ENCODE measurements at places on chromosomes 7 and 10. TPM values are rescaled to one million over a fixed set of nuclear protein-coding genes. Genes with fewer than 3 reads are reported as not detected.

DNA sequence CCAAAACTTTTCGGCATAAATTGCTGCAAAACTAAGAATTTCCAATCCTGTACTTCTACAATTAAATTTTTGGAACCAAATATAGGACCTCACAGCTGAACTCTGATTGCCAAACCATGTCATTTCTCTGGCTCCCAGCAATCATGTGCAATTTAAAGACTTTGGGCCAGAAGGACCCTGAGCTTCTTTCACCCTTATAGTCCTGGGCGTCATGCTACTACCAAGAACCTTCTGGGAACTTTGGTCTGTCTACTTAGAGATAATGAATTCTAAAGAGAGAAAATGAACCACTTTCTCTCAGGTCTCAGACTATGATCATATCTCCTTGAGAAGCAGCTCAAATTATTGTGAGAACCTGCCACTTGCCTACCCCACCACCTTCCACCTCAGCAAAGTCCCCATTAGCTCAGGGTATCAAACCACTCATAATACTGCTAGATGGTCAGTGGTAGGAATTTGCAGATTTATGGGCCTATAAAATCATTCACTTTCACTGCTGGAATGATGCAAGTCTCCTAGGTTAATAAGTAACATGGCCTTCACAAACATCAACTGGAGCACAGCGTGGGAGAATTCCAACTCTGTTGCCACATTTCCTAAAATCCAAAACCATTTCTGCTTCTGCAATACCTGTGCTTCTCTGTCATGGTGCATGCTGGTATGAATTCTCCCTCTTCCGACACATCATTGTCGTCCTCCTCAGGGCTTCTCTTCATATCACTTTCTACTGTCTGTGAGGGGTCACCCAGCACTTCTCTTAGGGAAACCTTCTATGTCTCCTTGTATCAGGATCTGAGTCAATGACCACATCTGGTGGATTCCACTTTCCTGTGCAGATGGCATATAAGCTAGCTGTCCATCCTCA is 6.6 kb upstream of the WDR91 start:
- DNase-seq = no peak

DNA sequence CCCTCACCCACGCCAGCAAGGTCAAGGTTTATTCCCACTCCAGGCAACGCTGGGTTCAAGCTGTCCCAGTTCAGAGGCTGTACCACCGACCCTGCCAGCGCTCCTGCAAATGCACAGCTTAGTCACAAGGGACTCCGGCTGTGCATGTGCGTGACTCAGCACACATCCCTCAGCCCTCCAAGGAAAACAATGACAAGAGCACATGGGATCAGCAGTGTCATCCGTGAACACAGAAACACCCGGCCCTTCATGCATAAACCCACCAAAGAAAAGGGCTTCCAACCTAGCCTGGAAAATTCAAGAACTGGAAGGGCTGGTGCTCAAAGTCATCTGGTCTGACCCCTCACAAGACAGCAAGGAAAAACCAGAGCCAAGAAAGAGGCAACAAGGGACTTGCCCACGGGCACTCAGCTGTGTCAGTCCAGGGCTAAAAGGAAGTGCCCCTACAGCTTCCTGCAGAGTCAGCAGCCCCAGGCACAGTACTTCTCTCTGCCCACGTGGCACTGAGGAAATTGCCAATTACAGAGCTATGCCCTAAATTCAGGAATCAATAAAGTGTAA is 106.1 kb downstream of the KCNMA1 start:
- no peak for DNase-seq

The SOSTDC1 gene
- total RNA-seq = not detected

DNA sequence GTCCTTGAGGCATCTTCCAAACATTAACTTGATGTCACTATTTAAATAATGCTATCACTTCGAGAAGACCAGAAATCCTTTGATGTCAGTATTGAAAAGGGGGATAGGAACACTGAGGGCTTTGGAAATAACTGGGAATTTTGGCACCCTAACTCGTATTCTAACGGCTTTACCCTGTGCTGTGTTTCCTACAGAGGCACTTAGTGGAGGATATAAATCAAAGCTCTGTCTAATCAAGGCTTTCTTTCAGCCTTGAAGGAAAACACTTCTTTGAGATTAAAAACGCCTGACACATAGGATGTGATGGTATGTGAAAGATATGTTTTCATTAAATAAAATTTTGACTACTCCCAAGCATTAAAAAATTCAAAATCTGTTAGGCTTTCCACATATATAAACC is 62.3 kb downstream of the CREB5 start:
- no peak for DNase-seq

DNA sequence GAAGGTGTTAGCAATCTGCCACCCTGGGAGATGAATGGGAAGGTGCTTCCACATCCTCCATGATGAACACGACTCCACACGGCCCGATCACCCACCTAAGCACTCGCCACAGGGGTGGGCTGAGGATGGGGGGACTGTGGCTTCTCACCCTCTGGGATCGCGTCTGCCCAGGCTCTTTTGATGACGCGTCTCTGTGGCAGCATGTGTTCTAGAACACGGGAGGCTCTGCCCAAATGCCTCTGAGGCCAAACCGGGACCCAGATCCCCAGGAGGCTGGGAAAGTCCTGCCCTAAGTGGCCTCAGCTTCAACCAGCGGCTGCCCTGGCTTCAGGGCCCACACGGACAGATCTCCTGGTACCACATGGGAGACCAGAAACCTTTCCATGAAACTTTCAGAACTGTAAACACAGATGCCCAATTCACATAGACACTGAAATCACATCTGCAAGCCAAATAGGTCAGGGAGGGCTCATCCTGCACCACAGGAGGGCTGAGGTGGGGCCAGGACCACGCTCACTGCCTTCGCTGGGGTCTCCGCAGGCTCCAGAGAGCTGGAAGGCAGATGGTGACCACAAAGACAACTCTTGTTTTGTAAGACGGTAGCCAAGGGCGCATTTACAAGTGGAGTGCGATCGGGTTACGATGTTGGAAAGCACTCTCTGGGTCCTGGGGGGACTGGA is 200.6 kb downstream of the PTPRN2 start:
- DNase-seq = no peak

DNA sequence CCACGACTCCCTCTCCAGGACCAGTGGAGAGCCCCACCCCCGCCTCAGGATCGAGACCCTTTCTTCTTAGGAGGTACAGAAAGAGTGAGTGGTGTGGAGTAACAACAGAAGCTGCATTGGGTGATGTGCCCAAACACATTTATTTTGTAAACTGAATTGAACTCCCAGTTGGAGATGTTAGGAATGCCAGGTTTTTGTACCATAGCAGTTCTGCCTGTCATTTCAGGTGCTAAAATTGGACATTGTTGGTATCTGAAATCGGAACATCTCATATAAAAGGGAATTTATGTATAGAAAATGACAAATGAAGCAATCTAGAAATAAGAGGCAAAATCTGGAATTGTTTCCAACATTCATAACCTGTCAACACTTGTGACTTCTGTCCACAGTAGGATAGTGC is 74.7 kb downstream of the SHH start:
- no peak for DNase-seq

The OGA gene
- total RNA-seq = 122 TPM

GRCh38 chr10:79055100-79055782 is 13.5 kb upstream of the ZMIZ1 start:
- no peak for DNase-seq

The CFTR gene
- not detected for total RNA-seq

The PRSS1 gene
- not detected for total RNA-seq

GRCh38 chr7:6407434-6407833 is 40.3 kb downstream of the DAGLB start:
- no peak for DNase-seq

DNA sequence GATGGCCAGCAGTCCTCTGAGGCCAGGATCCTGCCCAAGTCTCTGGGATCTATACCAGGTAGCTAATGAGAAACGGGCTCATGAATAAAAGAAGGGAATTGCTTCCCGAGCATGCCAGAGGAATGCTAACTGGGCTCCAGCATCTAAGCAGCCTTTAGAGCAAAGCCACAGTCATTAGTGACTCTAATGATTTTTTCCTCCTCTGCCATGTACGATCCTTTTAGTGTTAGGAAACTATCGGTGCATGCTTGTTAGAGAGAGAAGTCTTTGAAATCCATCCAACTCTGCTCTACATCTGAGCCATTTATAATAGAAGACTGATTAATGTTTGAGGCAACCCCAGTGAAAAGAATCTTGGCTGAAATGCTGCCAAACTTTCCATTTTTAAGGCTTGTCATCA is 124.9 kb upstream of the TCERG1L start:
- DNase-seq = no peak

DNA sequence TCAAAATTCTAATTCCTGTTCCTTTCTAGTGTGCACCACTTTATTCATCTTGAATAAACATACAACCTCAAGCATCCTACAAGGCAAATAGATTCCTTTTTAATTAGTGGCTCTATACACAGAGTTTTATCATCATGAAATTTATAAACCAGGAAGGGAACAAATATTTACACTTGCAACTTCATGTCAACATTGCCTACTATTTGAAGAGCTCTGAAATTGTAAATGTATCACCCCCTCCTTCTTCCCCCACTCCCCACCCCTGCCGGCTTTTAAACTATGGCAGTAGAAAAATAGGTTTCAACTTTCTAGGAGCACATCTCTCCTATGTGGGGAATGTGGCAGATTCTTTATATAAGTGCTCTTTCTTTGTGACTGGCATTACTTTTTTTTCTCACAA is 49.6 kb downstream of the KAT6B start:
- DNase-seq = no peak

The ABCB1 gene
- 1.9 TPM for total RNA-seq

GRCh38 chr10:58723966-58724365 is 211.3 kb downstream of the BICC1 start:
- no peak for DNase-seq

- DNase-seq = no peak
Observed at GRCh38 chr10:86793696-86794095, 37.3 kb downstream of the BMPR1A start.

GRCh38 chr7:139776486-139777132 is 1.2 kb downstream of the HIPK2 start:
- DNase-seq = peak; percentile 18

DNA sequence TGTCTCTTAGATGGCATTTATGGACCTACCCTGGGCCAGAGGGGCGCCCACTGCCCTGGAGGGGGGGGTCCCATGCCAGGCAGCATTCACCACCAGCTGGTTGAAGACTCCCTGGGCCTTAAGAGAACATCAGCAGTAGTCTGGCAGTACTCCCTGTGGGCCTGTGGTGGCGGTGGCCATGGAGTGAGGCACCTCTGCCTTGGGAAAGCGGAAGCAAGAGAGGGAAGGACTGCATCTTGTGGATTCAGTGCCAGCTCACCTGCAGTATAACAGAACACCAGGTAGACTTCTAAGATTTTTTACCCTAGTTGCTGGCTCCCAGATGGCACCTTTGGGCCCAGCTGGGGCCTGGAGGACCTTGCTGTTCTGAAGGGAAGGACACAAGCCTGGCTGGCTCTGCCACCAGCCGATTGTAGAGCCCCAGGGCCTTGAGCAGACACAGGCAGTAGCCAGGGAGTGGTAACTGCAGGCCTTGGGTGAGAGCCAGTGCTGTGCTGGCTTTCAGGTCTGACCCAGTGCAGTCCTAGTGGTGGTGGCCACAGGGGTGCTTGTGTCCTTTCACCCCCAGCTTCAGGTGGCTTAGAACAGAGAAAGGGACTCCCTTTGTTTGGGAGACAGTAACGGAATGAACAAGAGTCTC is 15.8 kb downstream of the PLAC9 start:
- no peak for DNase-seq

- DNase-seq = no peak
Observed at GRCh38 chr7:47045207-47046051, 536.5 kb downstream of the TNS3 start.

The MMD2 gene
- not detected for total RNA-seq

GRCh38 chr7:80151274-80151665 is 16.6 kb downstream of the GNAI1 start:
- no peak for DNase-seq

The NRAP gene
- not detected for total RNA-seq

- DNase-seq = no peak
Observed at GRCh38 chr7:44117801-44118429, 5.4 kb downstream of the POLD2 start.

DNA sequence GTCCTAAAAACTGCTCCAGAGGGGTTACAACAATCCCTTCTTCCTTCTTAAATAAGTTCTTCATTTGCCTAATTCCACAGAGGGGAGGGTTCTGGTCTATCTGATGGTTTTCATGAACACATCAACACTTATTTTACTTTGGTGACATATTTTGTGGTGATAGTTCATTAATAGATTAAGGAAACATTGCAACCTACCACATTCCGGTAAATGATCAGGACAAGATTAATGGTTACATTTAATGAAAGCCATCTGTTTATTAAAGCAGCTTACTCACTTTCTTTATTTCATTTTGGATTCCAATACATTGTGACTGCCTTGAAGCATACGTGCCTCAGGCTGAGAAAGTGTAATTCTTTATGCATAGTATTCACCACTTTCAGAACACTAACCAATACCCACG is 101.0 kb downstream of the SKIDA1 start:
- DNase-seq = no peak

The CLCN1 gene
- not detected for total RNA-seq

- DNase-seq = no peak
Observed at GRCh38 chr10:110837418-110838171, 34.1 kb upstream of the PDCD4 start.

The HMX2 gene
- not detected for total RNA-seq

DNA sequence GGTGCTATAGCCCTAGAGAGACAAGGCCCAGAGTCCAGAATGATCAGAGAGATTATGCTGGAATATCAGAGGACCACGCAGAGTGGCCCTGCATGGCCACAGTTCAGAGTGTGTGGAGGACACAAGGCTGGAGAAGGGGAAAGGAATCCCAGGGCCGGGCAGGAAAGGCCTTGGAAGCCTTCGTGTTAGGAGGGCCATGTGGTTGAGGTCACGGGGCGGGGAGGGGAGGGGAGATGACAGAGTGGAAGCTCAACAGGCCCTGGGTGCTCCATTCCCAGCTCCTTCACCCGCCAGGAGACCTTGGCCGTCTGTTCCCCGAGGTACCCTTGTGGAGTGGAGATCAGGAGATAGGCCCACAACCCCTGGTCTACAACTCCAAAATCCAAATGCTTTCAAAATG is 13.2 kb upstream of the EN2 start:
- no peak for DNase-seq

- DNase-seq = no peak
Observed at GRCh38 chr7:25803117-25803887, 348.7 kb upstream of the NFE2L3 start.

DNA sequence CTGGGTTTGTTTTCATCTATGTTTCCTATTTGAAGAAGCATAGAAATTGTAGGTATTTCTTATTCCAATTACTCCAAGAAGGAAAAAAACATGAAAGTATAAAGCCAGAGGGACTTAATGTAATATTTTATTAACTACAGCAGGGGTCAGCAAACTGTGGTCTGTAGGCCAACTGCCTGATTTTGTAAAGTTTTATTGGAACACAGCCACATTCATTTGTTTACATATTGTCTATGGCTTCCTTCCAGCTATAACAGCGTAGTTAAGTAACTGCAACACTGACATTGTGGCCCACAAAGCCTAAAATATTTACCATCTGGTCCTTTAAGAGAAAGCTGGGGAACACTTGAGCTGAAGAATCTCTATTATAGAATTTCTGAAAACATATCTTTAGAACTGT is 306.2 kb downstream of the BICC1 start:
- DNase-seq = no peak

The ABCF2 gene
- total RNA-seq = 69.2 TPM
